CD4-positive, alpha-beta T cell treated with Interleukin-4 for 4 hours (primary cell): ENCODE measurements at places on chromosomes 12 and 14.

DNA sequence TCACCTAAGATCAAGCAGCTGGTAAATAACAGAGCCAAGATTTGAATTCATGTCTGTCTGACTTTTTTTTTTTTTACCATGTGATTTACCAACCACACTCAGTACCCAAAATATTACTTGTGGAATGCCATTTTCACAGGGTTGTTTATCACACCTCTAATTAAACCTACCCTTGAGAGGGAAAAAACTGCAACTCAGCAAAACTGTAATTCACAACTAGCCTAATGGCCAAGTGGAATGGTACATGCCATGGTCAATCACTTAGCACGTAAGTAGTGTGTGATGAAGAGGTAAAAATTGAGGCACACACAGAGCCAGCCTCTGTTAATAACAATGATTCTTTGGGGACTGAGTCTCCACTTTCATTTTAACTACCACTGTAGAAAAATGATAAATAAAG is 412.9 kb upstream of the GARIN6 start:
- no peak for DNase-seq

GRCh38 chr14:65156568-65157366 is 54.5 kb upstream of the MAX start:
- DNase-seq: no peak

DNA sequence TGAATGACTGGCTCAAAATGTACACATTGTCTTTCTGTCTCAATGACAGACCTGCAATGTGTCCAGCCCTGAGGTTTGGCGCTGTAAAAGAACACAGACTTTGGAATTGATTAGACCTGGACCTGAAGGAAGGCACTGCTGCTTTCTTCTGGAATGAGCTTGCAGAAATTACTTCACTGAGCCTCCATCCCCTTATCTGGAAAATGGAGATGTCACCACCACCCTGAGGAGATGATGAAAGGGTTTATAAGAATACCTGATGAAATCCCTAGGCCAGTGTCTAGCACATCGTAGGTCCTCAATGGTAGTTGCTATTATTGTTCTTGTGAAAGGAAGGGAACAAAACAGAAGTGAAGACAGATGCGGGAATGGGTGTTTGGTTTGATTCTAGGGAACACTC is 9.7 kb upstream of the WSB2 start:
- no peak for DNase-seq

DNA sequence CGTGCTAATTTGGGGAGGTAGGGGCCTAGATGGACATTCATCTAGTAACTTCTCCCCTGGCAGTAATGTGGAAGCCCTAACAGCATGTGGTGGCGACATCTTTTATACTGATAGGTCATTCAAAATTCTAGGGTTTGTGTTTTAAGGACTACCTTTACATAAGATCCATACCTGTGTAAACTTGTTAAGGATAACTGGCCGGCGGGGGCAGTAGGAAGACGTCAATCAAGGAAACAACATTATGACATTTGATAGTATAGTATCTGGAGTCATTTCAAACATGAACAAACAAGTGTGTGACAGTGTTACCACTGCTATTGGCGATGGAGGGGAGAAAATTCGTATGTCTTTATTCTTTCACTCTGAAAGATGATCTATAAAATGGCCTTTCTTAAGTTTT is 120.0 kb downstream of the TTLL5 start:
- no peak for DNase-seq

GRCh38 chr14:94394581-94395207 is 6.3 kb upstream of the SERPINA1 start:
- peak; percentile 6 for DNase-seq

- no peak for DNase-seq
Observed at GRCh38 chr14:91975763-91976162, 28.3 kb upstream of the FBLN5 start.

DNA sequence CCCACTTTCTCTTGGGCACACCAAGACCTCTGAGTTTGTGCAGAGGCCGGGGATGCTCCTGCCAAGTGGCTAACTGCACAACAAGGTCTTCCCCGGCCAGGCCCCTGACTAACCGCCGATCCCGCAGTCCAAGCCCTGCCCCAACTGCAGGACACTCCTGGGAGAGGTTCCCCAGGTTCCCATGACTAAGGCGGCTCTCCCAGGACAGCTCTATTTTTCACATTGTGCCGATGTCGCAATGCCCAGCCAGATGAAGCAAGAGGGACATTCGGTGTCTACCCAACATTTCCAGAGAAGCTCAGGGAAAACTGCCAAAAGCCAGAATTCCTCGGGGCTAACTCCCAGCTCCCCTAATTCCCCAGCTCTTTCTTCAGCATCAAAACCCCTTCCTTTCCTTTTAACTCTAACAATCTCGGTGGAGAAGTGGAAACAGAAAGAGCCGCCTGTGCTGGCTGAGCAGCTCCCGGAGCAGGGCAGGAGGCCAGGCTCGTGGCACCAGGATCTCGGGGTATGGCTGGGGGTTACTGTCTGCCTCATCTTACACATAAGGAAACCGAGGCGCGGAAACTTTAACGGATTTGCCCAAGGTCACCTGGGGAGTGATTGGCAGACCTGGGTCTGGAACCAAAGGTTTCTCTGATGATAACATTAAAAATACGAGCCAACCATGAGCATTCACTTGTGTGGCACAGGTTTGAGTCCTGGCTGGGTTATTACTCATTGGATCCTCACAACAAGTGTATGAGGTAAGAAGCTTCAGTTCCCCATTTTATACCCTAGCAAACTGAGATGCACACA is 318.2 kb downstream of the BCL11B start:
- DNase-seq: no peak

DNA sequence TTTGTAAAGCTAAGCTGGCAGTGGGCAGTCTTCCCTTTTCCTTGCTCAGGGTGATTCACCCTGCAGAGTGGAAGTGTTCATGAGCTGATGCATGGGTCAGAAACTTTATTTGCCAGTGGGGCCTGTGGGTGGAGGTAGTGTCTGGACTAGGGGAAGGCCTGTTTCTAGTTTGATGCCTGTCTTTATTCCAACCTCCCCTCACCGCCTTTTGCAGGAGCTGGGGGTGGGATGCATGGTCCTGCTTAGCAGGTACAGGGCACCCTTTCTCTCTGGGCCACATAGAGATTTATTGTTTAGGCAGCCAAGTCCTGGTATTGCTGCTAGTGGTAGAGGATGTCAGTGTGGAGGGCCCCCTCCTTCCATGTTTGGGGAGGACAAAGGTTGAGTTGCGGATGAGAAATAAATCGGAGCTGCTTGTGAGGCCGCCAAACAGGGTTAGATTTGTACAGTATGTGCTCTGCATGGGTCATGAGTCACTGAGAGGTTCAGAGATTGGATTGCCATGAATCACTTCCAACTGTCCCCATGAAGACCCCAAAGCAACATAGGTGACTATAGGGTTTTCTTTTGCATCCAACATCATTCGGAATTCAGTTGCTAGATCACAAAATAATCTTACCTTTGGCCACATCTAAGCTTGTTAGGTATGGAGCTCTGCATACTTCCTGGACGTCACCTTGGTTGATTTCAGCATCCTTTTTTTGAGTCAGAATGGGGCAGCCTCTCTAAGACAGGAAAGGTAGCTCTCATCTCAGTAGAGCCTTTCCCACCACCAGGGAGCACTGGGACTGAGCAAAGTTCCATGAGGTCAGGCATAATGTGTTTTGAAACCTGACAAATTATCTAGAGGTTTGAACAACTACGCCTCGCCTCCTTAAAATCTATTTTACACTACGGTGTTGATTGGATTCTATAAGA is 8.8 kb downstream of the SMOC1 start:
- DNase-seq: no peak

GRCh38 chr12:105600911-105601545 is 270.5 kb downstream of the C12orf75 start:
- DNase-seq: no peak

DNA sequence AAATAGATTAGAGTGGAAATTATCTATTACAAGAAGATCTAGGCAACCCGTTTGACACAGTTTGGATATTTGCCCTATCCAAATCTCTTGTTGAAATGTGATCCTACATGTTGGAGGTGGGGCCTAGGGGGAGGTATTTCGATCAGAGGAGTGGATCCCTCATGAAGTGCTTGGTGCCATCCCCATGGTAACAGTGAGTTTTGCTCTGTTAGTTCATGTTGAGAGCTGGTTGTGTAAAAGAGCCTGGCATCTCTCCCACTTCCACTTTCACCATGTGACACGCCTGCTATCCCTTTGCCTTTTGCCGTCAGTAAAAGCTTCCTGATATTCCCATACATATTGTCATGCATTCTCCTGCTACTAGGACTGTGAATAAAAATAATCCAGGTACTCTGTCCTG is 66.4 kb upstream of the FLRT2 start:
- no peak for DNase-seq

GRCh38 chr12:49059045-49059298 is 1.6 kb downstream of the KMT2D start:
- DNase-seq: no peak

- DNase-seq: no peak
Observed at GRCh38 chr12:13769273-13769672, 212.1 kb downstream of the GRIN2B start.

GRCh38 chr14:26597589-26598080 is at the start of gene NOVA1:
TSS of gene NOVA1 (minus strand) at chr14:26598033. CDS start at chr14:26597436, 597 bp downstream.
- DNase-seq: no peak

DNA sequence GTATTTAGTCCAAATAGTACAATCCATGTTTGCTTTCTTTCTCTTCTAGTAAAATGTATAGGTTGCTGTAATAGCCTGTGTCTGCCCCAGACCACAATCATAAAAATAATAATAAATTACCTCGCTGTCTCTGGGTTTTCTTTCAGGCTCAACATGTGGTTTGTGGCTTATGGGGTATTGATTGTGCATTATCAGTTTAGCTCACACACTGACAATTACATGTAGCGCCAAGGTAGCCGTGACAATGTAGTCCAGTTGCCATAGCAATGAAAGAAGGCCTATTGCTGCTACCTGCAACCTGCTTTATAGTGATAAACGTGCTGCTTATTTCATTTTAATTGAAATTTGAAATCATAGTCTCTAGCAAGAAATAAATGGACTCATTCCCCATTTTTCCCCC is 1009.8 kb downstream of the NRXN3 start:
- no peak for DNase-seq

DNA sequence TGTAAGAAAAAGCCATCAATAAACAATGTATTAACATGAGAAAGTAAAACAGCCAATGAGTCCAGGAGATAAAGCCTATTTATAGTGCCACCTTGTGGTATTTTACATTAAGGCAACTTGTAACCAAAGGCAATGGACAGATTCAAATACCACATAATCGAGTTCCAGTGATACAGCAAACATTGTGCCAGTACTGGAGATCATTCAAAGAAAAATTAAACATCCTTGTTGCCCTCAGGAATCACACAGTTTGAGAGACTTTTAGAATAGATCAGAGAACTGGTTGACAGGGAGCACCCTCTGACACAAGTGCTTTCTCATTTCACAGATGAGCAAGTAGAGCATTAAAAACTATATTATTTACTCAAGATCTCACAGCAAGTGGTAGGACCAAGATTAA is 98.1 kb downstream of the DDHD1 start:
- DNase-seq: peak; percentile 66

GRCh38 chr14:48943913-48944312 is 642.3 kb downstream of the RPS29 start:
- DNase-seq: no peak

DNA sequence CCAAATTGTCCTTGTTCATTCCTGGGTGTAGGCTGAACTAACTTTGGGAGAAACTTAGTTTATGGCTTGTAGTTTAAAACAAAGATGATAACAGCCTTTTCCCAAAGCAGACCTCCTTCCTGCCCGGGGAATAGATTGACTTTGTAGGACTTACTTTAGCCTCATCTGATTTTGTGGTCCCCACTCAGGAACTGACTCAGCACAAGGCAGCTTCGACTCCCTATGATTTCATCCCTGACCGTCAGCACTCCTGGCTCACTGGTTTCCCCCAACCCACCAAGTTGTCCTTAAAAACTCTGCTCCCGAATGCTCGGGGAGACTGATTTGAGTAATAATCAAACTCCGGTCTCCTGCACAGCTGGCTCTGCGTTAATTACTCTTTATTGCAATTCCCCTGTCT is 40.1 kb upstream of the DDHD1 start:
- no peak for DNase-seq

DNA sequence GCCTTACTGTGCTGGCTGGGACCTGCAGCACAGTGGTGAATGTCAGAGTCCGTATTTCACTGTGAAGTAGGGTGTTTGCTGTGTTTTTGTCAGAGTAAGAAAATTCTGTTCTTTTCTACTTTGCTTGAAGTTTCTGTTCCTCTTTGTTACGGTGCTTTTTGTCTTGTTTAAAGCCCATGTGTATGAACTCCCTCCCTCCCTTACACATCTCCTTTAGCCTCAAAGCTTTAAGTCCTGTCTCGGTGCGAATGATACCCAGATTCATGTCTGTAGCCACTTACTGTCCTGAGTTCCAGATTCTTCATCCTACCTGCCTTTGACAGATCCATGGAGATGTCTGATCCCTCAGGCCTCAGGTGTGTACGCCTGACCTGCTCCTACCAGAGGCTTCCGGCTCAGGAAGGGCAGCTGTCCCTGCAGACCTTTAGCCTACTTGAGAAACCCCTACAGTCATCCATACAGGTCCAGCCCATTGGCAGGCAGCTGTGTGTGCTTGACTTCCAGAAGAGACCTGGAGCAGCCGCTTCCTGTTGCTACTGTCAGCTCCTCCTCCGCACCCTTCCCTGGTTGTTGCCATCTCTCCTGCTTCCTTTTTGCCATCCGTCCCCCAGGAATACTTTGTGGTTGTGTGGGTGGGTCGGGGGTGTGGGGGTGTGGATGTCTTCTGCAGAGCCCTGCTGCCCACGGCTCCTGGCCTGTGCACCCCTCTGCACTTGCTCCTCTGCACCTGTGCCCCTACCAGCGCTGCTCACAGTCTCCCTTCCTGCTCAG is 72.9 kb downstream of the DDX51 start:
- no peak for DNase-seq

- peak; percentile 6 for DNase-seq
Observed at GRCh38 chr14:100617410-100618317, 30.4 kb upstream of the BEGAIN start.

GRCh38 chr12:6444704-6445688 is at the start of gene CD27:
TSS of gene CD27 (plus strand) at chr12:6444955. CDS start at chr12:6445096, 141 bp downstream.
- peak; percentile 49 for DNase-seq

GRCh38 chr14:93997082-93997481 is at the start of gene CCDC197:
TSS of gene CCDC197 (plus strand) at chr14:93997301. CDS start at chr14:93998132, 831 bp downstream.
- no peak for DNase-seq

- DNase-seq: no peak
Observed at GRCh38 chr14:55807881-55808379, 227.9 kb downstream of the KTN1 start.

DNA sequence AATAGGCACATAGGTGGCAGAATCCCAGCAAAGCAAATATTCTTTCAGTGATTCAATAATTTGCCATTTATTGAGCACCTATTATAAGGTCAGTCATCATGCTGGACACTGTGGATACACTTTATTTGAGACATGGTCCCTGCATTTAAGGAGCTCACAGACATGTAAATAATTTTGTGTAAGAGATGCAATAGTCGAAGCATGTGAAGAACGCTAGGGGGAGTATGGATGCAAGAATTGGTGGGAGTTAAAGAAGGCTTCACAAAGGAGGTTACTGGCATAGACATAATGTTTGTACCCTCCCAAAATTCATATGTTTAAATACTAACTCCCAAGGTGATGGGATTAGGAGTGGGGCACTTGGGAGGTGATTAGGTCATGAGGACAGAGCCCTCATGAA is 260.6 kb upstream of the GARIN6 start:
- no peak for DNase-seq

GRCh38 chr12:97275256-97275655 is 187.3 kb upstream of the RMST start:
- no peak for DNase-seq
